ENCODE measurements at places on chromosomes 3 and 15.

DNA sequence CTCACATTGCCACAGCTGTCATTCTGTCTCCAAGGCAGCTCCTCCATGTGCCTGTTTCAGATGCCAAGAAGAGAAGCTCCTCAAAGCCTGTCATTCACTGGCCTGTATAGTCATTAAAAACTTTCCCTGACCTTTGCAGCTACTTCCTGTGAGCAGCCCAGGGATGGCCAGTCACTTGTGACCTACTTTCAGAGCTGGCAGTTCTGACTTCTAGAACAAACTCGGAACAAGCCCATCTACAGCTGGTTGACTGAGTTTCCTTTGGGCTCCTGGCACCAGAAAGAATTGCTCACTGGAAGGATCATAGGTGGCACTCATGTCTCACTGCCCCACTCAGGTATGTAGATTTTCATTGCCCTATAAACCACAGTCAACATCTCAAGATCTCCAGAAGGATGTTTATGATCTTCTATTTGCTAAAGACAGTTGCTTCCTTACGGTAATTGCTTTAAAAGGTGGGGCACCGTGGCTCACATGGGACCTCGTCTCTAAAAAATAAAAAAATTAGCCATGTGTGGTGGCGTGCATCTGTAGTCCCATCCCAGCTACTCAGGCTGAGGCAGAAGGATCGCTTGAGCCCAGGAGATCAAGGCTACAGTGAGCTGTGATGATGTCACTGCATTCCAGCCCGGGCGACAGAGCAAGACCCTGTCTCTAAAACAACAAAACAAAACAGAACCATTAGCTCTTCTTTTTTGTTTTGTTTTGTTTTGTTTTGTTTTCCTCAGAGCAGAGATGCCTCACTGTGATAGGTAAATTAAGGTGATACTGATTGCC lies 11.2 kb upstream of the ATP13A3 start:
- DNase-seq = peak; percentile 79

- DNase-seq = no peak
These were observed 7.6 kb upstream of the MUSTN1 start for GRCh38 chr3:52842424-52842823.

GRCh38 chr3:58180099-58180880 lies 30.5 kb downstream of the DNASE1L3 start:
- no peak for DNase-seq

GRCh38 chr3:156516961-156517360 lies 38.0 kb downstream of the SSR3 start:
- no peak for DNase-seq

DNA sequence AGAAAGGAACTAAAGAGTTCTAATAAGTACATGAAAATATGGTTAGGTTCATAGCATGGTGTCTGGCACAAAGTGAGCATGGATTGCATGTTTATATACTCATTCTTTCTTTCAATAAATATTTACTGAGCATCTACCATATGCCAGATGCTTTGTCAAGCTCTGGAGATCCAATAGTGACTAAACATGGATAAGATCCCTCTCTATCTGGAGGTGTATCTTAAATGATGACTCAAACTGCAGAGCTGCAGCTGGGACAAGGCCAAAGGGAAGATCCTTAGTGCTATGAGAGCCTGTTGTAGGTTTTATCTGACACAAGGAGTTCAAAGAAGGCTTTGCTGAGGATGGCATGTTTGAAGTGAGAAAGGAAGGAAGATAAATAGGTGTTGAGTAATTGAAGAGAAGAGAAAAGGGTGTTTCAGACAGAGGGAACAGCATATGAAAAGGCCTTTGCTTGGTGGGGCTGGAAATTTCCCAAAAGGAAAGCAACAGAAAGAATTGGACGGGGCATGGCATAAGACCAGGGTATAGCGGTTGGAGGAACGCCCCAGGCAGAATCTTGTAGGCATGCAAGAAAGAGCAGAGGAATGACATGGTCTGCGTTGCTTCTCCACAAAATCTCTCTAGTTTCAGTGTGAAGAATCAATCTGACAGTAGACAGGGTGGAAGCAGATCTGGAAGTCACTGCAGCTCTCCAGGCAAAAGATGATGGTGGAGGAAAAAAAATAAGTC lies 239.9 kb upstream of the LRTM1 start:
- peak; percentile 28 for DNase-seq

GRCh38 chr3:52062505-52062904 lies 6.1 kb upstream of the DUSP7 start:
- no peak for DNase-seq
